ENCODE measurements at places on chromosomes 3 and 15.

DNA sequence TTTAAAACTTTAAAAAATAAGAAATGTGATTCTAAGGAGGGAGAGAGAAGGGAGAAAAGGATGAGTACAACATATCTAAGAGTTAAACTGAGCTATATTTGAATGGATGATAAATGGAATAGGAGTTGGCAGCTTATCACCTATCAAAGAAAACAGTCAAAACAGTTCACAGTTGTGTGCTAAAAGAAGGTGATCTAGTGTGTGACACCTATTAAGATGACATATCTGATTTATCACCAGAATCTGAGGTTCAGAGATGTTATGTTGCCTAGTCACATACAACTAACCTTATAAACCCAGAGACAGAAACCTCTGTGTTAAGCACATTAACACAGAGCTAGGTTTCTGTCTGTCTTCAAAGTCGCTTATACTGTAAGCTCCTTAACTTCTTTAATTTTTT, 3.0 kb downstream of the ATP13A3 start:
- no peak for DNase-seq

DNA sequence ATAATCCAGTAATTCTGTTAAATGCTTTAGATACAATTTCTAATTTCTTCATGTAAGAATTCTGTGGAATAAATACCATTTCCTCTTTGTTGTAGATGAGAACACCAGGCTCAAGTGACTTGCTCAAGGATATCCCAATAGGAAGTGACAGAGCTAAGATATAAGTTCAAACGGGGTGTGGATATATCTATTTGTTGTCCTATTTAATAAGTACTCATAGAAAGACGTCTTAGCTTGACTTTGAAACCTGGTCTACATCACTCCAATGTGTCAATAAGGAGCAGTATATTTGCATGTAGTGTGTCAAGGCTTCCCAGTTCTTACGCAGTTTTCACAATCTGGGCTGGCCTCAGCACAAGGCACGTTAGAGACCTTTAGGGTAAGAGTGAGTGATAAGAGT, 4.7 kb upstream of the GCSAM start:
- DNase-seq, result no peak

DNA sequence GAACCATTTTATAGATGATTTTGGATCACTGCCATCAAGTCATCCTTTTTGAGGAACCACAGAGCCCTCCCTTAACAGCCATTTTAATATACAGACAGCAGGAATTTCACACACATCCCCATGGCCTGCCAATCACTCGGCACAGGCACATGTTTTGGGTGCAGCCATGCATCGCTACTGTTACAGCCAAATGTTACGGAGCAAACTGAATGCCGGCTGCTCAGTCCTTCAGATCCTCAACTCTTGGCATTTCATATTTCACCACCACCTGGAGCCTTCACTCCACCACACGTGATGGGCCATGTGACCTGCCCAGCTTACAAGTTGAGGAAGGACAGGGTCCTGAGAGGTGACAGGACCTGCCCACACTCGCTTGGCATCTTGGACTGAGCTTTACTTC, 90.8 kb downstream of the OXNAD1 start:
- no peak for DNase-seq

GRCh38 chr3:29436612-29437323, 155.9 kb downstream of the RBMS3 start:
- no peak for DNase-seq

DNA sequence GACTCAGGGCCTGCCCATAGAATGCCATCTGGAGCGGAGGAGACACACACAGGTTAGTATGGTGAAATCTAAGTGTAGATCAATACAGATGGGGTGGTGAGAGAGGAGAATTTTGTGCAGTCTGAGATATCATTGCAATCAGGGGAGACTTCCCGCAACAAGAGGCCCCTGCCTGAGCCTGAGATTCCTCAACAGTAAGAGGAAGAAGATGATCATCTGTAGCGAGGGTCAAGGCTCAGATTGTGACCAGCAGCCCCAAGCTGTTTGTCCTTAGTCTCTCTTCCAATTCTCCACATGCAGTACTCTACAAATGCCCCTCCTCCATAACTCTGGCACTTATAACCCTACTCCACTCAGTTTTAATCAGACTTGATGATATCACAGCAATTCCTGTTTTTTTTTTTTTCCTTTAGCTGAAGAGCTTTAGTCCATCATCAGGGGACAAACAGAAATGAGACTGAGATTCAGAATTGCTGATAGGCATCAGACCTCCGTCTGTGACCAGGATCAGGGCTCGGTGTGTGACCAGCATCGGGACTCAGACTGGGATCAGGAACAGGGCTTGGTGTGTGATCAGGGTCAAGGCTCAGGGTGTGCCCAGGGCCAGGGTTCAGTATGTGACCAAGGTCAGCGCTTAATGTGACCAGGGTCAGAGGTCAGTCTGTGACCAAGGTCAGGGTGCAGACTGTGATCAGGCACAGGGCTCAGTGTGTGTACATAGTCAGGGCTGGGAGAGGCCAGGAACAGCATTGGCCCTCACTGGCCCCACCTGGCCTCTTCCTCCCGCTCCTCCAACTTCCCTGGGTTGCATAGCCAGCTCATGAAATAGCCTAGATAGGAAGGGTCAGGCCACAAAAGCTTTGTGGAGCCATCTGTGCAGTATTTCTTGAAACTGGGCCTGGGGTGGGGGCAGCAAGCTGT, 14.1 kb downstream of the LOXL1 start:
- DNase-seq, result no peak

DNA sequence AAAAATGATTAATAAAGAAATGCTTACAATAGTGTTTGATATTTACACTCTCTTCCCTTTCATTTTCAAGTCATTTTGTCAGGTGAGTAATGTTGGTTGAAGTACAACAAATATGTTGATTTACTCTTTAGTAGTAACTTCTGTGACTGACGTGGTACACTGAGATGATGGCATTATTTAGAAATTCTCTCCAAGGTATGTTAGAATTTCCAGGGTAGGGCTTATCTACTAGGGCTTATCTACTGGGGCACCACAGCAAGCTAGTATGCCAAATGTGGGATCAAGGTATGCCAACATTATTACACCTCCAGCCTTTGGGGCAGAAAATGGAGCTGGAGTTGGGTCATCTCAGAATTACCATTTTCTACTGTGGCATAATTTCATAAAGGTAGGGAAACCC, 157.4 kb upstream of the AGTR1 start:
- no peak for DNase-seq

DNA sequence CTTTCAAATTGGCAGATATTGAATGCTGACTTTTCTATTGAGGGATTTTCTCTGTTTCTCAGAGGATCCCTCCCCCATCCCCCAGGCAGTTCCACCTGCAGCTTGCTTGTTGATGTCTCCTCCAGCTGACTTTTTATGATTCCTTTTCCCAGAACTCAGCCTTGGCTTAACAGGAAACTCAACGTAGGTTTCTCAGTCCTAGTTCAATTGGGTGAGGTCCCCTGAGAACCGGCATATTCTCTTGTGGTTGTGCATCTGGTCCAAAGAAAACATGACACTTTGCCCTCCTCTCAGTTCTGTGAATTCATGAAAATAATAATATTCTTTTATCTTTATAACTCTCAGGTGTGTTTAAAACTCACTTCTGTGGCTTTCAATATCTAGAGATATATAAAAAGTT, 1222.1 kb downstream of the OTOL1 start:
- no peak for DNase-seq

DNA sequence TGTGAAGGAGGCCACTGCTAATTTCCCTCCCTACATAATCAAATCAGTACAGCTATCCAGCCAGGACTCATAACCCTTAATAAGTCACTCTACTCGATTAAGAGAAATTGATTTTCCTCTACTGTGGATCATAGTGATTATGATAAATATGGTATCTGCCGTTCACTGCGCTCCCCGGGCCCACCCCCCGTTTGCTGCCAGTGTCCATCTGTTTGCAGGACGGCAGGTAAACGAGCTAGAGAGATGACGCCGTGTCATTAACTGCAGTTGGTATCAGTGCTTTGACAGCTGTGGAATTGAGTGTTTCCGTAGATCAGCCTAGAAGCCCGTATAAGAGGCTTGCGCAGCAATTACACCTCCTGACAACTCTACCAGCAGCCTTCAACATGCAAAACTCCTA, 94.9 kb downstream of the ROBO2 start:
- no peak for DNase-seq

DNA sequence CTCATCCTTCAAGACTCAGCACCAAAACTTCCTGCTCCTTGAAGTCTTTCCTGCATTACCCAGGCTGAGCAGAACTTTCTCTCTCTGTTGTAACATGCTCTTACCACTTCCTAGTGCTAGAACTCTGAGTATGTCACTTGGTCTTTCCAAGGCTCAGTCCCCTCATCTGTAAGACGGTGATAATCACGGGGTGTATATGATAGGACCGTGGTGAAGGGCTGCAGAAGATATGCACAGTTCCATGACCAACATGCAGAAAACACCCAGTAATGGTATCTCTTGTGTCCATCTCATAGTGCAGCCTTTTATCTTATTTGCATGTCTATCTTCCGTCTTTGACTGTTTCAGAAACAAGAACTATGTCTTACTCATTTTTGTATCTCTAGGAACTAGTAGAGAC, 154.5 kb downstream of the ZNF621 start:
- DNase-seq, result no peak

GRCh38 chr3:183370391-183370790, 58.0 kb downstream of the MCF2L2 start:
- no peak for DNase-seq

DNA sequence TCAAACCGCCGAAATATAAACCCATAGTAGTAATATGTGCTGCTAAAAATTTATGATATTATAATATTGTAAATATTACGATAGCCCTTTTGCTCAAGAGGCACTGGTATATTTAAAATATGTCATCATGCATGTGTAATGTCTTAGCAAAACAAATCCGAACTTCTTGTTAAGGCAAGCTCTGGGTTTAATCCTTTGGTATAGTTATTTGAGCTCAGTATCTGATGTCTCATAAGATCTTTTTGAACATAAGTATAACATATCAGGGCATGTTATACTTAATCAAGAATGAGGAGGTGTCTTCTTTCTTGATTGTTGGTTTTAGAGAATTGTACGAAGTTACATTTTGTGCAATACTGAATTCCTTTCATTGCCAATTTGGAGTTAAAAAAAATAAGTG, 154.1 kb upstream of the CBLB start:
- no peak for DNase-seq
